ENCODE measurements at places on chromosomes 7 and 10.
A peak's percentile ranks its signal among the peaks of the same experiment; 100 is the strongest.

GRCh38 chr7:37920849-37921805 lies 687 bp downstream of the EPDR1 start:
- peak; percentile 55 for DNase-seq

DNA sequence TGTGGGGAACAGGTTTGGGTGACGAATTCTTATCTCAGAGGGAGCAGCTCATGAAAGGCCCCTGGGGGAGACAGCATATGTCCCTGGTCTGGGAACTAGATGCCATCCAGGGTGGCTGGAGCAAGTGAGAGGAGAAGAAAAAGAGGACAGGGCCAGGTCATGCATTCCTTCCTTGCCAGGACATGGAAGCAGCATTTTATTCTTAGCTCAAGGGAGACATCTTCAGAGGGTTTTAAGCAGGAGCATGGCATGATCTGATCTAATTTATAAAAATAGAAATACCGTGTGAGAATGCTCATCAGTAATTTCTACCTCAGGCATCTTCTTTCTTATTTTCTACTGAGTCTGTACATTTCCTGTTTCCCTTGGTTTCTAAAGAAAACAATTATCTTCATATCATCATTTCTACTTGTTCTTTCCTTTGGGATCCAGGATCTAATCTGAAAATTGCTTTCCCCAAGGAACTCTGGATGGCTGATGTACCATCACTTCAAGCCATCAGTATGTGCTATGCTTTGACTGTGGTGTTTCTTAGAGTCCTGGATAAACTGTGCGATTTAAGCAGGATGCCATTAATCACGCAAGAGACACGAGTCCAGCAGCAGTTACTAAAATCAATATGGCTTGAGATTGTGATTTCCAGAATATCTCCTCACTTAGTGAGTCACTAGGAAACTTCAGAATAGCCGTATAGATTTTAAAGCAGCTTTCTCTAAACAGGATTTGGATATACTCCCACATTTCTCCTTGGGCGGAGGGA lies 386.2 kb downstream of the GALNT17 start:
- DNase-seq: no peak

- no peak for DNase-seq
These were observed 422.6 kb upstream of the NUPR2 start for GRCh38 chr7:56538541-56539429.

DNA sequence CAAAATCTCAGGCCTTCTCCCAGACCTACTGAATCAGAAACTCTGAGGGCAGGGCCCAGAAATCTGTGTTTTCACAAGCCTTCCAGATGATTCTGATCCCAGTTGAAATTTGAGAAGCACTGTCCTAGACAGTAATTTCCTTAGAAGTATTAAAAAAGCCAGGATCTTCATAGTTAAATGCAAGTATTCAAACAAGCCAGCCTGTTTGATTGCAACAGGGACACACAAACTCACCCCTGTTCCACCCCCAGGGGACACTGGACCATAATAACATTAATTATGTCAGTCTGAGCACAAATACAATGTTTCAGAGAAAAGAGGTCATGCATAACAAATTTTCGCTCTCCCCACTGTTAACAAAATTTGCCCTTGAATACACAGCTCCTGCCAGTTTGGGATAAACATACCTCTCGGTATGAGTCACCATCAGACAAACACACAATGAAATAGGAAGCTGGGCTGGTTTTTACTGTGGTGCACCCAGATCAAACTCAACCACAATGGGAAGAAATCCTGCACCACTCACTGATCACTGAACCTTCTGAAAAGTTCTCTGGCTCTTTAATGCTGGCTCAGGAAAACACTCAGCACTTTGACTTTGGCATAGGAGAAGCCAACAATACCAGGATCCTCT lies 34.3 kb downstream of the ABLIM1 start:
- no peak for DNase-seq

- DNase-seq: no peak
These were observed 133.3 kb downstream of the RAMP3 start for GRCh38 chr7:45290880-45291279.

- no peak for DNase-seq
These were observed 124.4 kb upstream of the ITGB1 start for GRCh38 chr10:33082373-33082895.

GRCh38 chr10:117740691-117741222 lies 198.2 kb downstream of the EMX2 start:
- DNase-seq: no peak

GRCh38 chr10:17989908-17990767 lies 38.4 kb downstream of the SLC39A12 start:
- no peak for DNase-seq

DNA sequence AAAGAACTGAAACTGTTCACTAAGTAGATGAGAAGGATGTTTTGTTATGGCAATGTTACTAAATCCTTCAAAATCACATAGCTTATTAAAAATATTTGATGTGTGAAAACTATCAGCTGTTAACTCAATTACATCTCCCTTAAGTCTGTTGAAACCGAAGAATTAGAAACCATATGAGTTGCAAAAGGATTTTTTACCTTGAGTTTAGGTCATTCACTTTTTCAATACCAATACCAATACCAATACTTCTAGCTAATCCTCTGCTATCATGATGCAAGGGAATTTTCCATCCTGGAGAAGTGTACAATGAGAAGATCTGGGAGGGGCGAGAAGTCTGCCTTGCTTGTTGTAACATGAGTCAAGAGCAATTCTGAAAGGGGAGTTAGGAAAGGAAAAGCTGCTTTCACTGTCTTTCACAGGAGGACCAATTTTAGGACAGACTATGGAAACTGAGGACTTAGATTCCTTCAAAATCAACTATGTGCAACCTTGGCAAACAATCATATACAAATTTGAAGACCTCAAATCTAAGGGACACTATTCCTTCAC lies 199.7 kb downstream of the IMMP2L start:
- DNase-seq: no peak

- DNase-seq: no peak
These were observed 39.4 kb upstream of the FOXL3 start for GRCh38 chr7:250523-250922.

DNA sequence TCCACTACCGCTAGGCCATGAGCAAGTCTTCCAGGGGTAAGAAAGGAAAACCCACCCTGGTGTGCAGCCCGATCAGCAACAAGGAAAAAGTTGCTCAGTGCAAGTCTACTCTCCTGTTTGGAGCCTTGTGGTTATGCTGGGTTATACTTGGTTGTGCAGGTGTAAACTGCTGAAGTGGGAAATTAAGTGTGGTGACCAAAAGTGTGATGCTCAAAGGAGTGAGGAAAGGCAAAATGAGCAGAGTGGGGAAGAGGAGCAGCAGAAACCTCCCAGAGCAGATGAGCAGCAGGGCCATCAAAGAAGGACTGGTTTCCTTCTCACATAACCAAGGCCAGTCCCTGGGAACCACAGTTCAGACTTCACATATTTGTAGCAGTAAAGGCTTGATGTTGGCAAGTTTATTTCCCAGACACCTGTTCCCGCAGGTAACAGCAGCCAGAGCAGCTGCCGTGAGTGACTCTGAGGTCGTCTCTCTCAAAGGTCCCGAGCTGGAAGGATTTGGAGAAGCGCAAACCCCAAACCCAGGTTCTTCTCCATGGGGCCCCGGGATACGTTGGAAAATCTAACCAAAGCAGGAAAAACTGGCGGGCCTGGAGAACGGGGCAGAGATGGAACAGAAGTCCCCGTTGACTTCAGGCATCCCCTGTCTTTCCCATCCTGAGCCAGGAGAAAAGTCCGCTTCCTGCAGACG lies 607 bp upstream of the SMO start:
- no peak for DNase-seq

DNA sequence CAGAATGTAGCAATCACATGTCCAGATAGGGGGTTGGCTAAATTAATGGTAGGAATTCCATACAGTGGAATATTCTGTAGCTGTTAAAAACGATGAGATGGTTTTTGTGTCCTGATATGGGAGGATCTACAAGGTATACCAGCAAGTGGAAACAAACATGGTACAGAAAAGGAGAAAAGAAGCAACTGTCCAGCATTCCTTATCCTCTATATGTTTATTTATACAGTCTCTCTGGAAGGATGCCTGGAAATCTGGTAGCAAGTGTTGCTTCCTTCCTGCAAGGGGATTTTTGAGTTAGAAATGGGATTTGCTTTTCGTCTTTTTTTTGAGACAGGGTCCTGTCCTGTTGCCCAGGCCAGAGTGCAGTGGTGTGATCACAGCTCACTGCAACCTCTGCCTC lies 19.3 kb downstream of the IL15RA start:
- DNase-seq: no peak

DNA sequence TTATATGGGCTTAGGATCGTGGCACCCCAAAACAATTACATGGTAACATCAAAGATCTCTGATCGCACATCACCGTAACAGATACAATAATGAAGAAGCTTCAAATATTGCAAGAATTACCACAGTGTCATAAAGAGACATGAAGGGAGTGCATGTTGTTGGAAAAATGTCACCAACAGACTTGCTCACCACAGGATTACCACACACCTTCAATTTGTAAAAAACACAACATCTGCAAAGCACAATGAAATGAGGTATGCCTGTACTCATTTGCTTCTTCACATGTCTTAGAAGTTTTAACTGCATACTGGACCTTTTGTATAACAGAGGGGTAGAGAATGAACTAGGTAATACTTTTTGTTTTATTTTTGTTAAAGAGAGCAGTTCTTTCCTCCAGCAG lies 96.6 kb downstream of the TPST1 start:
- no peak for DNase-seq

GRCh38 chr10:6120691-6121090 lies 31.9 kb downstream of the RBM17 start:
- DNase-seq: peak; percentile 67

DNA sequence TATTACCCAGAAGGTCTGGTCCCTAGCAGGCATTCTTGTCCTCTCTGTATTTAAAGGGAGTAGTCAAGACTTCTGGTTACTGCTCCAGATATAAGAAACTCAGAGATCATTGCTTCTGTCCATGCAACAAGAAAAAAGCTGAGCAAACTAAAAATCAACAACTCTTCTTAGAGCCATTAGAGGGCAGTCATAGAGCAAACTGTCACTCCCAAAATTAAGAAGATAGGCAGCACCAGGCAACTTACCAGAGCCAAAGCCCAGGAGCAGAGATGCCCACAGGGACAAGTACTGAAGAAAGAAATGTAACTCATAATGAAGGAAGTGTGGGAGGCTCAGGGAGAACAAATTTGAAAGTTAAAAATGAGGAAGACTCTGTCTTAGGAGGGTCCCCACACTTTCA lies 472.9 kb upstream of the COBL start:
- DNase-seq: no peak

- no peak for DNase-seq
These were observed 71.4 kb upstream of the RHEB start for GRCh38 chr7:151590850-151591771.

DNA sequence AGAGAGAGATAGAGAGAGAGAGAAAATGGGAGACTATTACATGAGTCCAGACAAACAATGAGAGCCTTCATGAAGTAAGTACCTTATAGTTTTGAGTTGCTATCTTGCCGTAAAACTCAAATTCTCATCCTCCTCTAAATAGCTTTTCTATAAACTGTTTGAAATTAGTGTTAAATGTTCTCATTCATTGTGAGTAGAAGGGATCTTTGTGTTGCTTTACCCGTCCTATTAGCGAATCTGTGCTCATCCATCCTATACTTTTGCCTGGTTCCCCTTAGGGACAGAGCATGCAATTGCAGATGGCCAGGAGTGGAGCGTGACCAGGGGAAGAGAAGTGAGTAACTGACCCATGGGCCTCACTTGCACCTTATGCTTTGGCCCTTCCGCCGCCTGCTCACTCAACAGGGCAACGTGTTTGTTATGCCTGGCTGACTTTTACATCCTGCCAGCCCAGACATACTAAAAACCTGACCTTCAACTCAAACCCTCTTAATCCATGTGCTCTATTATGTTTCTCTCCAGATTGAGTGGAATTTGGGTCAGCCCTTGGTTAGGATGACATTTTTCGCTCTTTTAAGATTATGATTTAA lies 244.2 kb upstream of the YAE1 start:
- DNase-seq: no peak

- no peak for DNase-seq
These were observed 394.4 kb downstream of the CALN1 start for GRCh38 chr7:72017756-72018155.

GRCh38 chr10:34690383-34691049 lies 124.6 kb downstream of the PARD3 start:
- DNase-seq: no peak

DNA sequence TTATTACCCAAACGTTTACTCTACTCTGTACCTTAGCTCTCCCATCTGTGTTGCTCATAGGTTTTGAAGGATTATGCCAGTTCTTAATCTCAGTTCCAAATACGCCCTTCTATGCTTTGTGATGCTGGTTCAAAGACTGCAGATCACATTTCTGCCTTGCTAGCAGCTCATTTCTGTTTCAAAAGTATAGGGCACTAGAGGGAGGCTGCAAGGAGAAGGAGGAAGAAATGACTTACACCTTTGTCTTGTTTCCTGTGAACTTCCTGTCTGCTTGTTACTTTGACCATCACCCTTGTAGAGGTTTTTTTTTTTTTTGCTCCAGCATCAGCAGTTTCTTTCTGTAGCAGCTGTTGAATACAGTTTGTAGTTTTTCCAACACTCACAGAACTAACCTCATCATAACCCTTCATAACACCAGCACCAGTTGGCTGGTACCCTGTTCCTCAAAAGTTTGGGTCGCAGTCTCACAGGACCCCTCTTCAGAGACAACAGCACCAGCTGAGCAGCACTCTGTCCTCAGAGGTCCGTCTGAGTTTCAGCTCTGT lies 16.5 kb downstream of the SLK start:
- no peak for DNase-seq

DNA sequence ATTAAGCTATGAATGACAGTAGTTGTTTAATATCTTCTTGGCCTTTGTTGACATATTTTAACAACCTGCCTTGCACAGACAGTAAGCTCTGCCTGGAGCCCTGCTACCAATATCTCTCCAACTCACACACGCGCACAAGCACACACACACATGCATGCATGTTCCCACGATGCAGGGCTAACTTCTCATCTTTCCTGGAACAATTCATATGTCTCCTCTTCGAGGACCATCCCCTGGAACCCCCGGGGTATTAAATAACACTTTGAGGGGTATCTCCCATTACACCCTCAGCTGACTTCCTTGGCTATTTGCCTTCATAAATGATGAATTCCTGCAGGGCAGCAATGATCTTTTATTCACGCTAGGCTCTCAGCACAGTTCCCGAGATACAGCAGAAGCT lies 258.0 kb downstream of the TRIL start:
- DNase-seq: no peak

All from ovary (tissue), 10 donors.